HCT116 (cell line): ENCODE measurements at places on chromosomes 16 and 17. TPM values are rescaled to one million over a fixed set of nuclear protein-coding genes. Genes with fewer than 3 reads are reported as not detected.

DNA sequence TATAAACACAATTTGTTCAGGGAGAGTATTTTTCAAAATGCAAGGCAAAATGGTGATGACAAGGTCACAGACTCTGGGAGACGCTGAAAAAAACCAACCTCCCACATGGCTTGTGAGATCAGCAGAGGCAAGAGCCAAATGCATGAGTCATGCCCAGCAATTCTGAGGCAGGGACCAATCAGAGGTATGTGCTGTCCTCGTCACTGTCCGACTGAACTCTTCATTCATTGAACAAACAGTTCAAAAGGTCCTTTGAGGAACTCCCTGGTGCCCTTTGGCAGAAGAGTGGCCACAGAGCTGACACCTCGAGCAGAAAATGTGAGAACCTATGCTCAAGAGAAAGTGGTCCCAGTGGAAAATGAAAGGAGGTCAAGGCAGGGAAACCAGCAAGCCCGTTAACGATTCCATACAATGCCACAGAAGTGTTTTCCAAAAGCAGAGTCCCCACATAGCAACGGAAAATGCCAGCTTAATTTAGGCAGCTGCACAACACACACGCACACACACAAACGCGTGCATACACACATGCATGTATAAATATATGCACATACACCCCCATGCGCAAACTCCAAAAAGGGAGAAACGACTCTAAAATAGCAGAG is 50.9 kb downstream of the CDH11 start:
- DNase-seq = no peak
- H3K27ac ChIP-seq = no peak overlapping the region
- H3K27me3 ChIP-seq = no peaks in the 10 kb centered on the region
- H3K36me3 ChIP-seq = no peaks in the 10 kb centered on the region

DNA sequence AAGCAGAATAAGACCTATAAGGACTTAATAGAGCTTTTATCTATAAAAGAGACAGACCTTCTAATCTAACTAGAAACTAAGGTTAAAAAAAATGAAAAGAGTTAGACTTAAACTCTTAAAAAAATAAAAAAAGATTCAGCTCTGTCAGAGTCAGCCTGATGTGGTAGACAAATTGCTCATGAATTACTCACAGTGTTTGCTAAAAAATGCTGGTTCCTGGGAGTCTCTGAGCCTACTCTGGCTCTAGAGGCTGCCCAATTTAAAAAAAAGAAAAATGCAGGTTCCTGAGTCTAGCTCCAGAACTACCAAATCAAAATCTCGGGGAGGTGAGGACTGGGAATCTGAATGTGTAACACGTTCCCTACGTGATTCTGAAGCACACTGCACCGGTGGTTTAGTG is 18.1 kb downstream of the SOST start:
- no peaks in the 10 kb centered on the region for H3K36me3 ChIP-seq
- H3K27ac ChIP-seq = no peak overlapping the region
- no peaks in the 10 kb centered on the region for H3K27me3 ChIP-seq
- no peak overlapping the region for H3K4me3 ChIP-seq
- H3K4me1 ChIP-seq = no peaks in the 10 kb centered on the region

- no peaks in the 10 kb centered on the region for H3K27me3 ChIP-seq
- H3K4me3 ChIP-seq = no peak overlapping the region
- H3K36me3 ChIP-seq = no peaks in the 10 kb centered on the region
- H3K4me1 ChIP-seq = no peaks in the 10 kb centered on the region
Observed at GRCh38 chr16:61858988-61859387, 177.2 kb downstream of the CDH8 start.

GRCh38 chr16:85372627-85373372 is 240.3 kb upstream of the GSE1 start:
- no peak overlapping the region for H3K4me3 ChIP-seq
- H3K36me3 ChIP-seq = no peaks in the 10 kb centered on the region
- no peaks in the 10 kb centered on the region for H3K27me3 ChIP-seq

GRCh38 chr17:41962768-41963434 is 3.7 kb upstream of the CNP start:
- peak; percentile 33 for DNase-seq
- H3K4me3 ChIP-seq = no peak overlapping the region
- peaks cover 22% of the 10 kb centered on the region for H3K4me1 ChIP-seq
- no peaks in the 10 kb centered on the region for H3K27me3 ChIP-seq

Gene RNF222
- not detected for total RNA-seq

- no peak overlapping the region for H3K4me3 ChIP-seq
- no peaks in the 10 kb centered on the region for H3K36me3 ChIP-seq
- H3K4me1 ChIP-seq = no peaks in the 10 kb centered on the region
- H3K27me3 ChIP-seq = no peaks in the 10 kb centered on the region
- no peak overlapping the region for H3K27ac ChIP-seq
Observed at GRCh38 chr17:69066482-69066881, 5.8 kb upstream of the ABCA9 start.

Gene TBC1D28
- total RNA-seq = not detected

DNA sequence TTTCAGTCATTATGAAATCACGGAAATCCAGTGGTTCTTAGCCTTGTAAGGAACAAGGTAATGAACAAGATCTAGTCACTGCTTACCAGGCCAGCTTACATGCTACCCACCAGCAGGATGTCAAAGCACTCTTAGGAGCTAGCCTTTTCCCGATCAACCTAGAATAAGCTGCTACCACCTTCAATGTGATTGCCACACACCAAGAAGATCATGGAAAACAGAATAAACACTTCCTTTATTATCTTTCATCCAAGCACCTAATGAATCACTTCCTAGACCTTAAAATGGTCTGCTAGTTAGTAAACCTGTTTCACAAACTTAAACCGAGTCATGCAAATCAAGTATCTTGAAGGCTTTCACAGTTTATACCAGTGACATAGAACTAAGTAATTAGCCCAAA is 5.0 kb downstream of the BBS2 start:
- H3K27ac ChIP-seq = no peak overlapping the region
- peaks cover 16% of the 10 kb centered on the region for H3K4me1 ChIP-seq
- no peaks in the 10 kb centered on the region for H3K27me3 ChIP-seq
- H3K36me3 ChIP-seq = peaks cover 2% of the 10 kb centered on the region; the same call in 1 of the 2 replicates
- DNase-seq = no peak

GRCh38 chr16:23268561-23268960 is 33.5 kb upstream of the SCNN1B start:
- no peaks in the 10 kb centered on the region for H3K4me1 ChIP-seq
- H3K4me3 ChIP-seq = no peak overlapping the region
- no peak for DNase-seq
- no peak overlapping the region for H3K27ac ChIP-seq

DNA sequence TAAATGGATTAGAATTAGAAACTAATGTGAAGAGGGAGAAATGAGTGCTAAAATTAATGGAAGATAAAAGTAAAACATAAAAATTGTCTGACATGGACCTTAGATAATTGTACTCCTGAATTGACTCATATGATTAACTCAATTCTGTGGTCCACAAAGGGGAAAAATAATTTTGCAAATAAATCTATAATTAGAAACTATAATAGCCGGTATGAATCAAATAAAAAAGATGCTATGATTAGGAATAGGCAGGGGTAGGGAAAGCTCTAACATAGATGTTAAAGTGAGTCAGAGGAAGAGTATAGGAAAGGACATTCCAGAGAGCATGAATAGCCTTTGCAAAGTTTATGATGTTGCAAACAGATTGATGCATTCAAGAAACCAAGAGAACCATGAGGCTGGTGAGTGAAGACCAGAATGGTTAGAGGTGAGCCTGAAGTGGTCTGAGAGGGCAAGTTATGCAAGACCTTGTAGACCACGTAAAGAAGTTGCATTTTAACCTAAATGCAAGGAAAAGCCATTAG is 262.1 kb upstream of the CA10 start:
- no peak overlapping the region for H3K27ac ChIP-seq
- H3K27me3 ChIP-seq = no peaks in the 10 kb centered on the region
- DNase-seq = no peak
- H3K4me1 ChIP-seq = no peaks in the 10 kb centered on the region
- no peaks in the 10 kb centered on the region for H3K36me3 ChIP-seq
- no peak overlapping the region for H3K4me3 ChIP-seq

Gene PRKCB
- total RNA-seq = 0.89 TPM

GRCh38 chr16:77035361-77035760 is 155.6 kb upstream of the MON1B start:
- no peak overlapping the region for H3K27ac ChIP-seq
- no peaks in the 10 kb centered on the region for H3K4me1 ChIP-seq
- H3K4me3 ChIP-seq = no peak overlapping the region
- H3K27me3 ChIP-seq = no peaks in the 10 kb centered on the region; the same call in 1 of the 2 replicates
- no peaks in the 10 kb centered on the region for H3K36me3 ChIP-seq
- DNase-seq = no peak

DNA sequence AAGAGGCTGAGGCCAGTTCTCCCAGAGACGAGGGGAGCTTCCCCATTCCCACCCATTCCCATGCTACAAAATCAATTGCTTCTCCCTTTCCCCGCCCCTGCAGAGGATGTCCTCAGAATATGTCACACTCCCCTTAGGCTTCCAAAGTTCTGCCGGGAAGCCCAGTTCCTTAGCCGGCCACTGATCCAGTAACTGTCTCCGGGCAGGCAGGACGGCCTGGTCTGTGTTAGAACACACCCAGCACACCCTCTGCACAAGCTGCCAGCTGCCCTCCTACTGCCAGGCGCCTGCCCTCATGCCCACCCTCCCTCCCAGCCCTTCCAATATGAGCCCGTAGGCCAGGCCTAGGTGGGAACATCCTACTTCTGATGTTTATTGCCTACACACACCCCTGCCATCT is 31.1 kb downstream of the SGSM2 start:
- DNase-seq = no peak
- H3K4me3 ChIP-seq = no peak overlapping the region
- no peak overlapping the region for H3K27ac ChIP-seq

Gene JPH3
- total RNA-seq = 0.10 TPM

Gene ASPA
- not detected for total RNA-seq

Gene SLC4A1
- total RNA-seq = 0.22 TPM

DNA sequence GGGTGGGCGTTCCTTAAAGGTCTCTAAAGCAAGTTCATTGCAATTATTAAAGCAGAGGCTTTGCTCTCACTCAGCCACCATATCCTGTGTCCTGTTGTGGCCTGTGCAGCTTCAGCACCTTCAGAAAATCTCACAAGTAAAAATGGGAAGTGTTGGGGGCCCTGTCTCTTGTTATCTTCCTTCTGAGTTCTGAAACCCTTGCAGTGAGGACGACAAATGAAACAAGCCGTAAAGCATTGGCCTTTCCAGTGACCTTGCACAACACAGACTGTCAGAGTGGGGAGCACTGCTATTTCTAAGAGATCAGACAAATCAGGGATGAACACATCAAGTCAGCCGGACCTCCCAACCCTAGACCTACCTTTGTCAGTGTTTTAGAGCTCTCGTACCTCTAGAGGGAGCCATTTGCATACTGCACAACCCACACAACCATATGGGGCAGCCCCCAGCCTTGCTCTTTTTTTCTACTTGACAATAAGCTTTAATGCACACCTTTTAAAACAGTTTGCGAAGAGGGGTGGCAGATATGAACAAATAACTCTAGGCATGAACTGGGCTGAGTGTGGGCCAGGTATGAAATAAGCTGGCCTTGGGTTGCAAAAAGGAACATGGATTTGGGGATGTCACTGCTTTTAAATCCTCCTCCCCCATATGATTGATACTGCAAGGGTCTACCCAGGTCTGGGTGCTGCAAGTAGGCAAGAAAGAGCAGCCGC is 89.8 kb downstream of the KATNIP start:
- no peak overlapping the region for H3K27ac ChIP-seq
- H3K4me3 ChIP-seq = no peak overlapping the region
- no peaks in the 10 kb centered on the region for H3K27me3 ChIP-seq
- H3K4me1 ChIP-seq = no peaks in the 10 kb centered on the region
- no peaks in the 10 kb centered on the region for H3K36me3 ChIP-seq

DNA sequence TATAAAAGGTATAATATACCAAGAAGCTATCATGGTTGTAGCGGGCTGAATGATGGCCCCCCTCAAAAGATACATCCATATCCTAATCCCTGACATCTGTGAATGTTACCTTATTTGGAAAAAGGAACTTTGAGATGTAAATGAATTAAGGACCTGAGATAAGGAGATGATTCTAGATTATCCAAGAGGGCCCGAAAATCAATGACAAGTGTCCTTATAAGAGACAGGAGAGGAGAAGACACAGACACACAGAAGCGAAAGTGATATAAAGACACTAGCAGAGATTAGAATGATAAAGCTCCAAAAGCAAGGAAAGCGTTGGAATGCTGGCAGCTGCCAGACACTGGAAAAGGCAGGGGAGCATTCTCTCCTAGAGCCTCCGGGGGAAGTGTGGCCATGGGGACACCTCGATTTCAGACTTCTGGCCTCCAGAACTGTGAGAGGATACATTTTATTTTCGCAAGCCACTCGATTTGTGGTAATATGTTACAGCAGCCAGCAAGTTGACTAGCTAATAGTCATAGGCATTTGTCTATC is 12.5 kb upstream of the GP1BA start:
- H3K4me1 ChIP-seq = no peaks in the 10 kb centered on the region
- H3K27ac ChIP-seq = no peak overlapping the region
- no peak for DNase-seq
- H3K4me3 ChIP-seq = no peak overlapping the region

GRCh38 chr16:14486520-14487303 is 143.3 kb downstream of the PARN start:
- H3K4me3 ChIP-seq = 0 out of 2 replicates have a peak overlapping the region, but pooled peaks have one; percentile 2
- H3K4me1 ChIP-seq = peaks cover 27% of the 10 kb centered on the region
- peaks cover 8% of the 10 kb centered on the region; the same call in 1 of the 2 replicates for H3K36me3 ChIP-seq
- no peaks in the 10 kb centered on the region for H3K27me3 ChIP-seq

- H3K36me3 ChIP-seq = no peaks in the 10 kb centered on the region
- DNase-seq = no peak
- no peak overlapping the region for H3K27ac ChIP-seq
- H3K4me3 ChIP-seq = no peak overlapping the region
- no peaks in the 10 kb centered on the region for H3K4me1 ChIP-seq
Observed at GRCh38 chr16:10566613-10567012, 13.8 kb downstream of the EMP2 start.

- DNase-seq = no peak
- no peaks in the 10 kb centered on the region for H3K36me3 ChIP-seq
- H3K4me3 ChIP-seq = no peak overlapping the region
- H3K27ac ChIP-seq = no peak overlapping the region
Observed at GRCh38 chr17:2950846-2951245, 112.6 kb downstream of the OR1D5 start.

- no peaks in the 10 kb centered on the region for H3K27me3 ChIP-seq
- peaks cover 11% of the 10 kb centered on the region; the same call in 1 of the 2 replicates for H3K36me3 ChIP-seq
- no peak overlapping the region for H3K4me3 ChIP-seq
- H3K27ac ChIP-seq = no peak overlapping the region
Observed at GRCh38 chr17:58369214-58370031, 17.4 kb upstream of the SUPT4H1 start.

Gene SLC5A11
- 0.47 TPM for total RNA-seq

DNA sequence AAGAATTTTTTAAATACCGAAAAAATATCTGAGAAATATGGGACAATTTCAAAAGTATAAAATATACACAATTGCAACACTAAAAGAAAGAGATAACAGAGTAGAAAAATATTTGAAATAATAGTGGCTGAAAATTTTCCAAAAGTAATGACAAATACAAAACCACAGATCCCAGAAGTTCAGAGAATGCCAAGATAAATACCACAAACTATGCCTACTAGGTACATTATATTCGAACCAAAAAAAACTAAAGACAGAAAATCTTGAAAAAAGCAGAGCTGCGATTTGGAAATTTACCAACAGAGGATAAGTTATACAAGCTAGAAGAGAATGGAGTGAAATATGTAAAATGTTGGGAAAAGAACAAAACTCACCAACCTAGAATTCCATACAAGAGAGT is 191.3 kb upstream of the ELAC2 start:
- no peaks in the 10 kb centered on the region for H3K27me3 ChIP-seq
- no peak overlapping the region for H3K27ac ChIP-seq
- H3K4me1 ChIP-seq = no peaks in the 10 kb centered on the region
- H3K36me3 ChIP-seq = no peaks in the 10 kb centered on the region
- DNase-seq = no peak
